NCI-H1417 treated with DMSO at 0.1 percent for 48 hours (cell line): ENCODE measurements at places on chromosomes 4 and X.

DNA sequence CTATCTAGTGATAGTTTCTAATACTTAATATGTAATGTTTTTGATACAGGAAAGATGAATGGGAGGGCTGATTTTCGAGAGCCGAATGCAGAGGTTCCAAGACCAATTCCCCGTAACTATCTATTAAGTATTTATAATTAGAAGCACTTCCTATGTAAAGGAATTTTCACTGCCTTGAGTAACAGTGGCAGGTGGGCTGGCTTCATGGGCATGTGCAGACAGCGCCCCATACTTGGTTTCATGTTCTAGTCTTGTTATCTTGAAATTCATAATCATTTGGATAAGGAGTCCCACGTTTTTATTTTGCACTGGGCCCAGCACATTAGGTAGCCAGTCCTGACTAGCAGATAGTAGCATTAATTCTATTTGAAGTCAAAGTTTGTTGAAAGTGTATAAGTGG, 1.7 kb downstream of the OCIAD1 start:
- no peak for DNase-seq

DNA sequence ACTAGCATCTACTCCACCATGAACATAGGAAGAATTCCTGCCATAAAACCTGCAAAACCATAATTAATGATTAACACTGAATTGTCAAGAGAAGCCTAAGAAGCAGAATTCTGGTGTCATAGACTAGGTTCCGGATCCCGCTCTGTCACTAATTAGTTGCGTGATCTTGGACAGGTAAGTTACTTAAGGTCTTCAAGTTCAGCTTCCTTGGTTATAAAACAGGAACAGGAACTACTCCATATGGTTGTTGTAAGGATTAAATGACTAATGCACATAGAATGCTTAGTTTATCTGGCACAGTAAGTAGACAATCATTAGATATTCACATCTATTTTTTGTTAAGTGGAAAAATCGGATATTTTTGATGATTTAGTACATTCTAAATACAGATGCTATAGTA, 14.3 kb downstream of the G3BP2 start:
- DNase-seq: no peak

DNA sequence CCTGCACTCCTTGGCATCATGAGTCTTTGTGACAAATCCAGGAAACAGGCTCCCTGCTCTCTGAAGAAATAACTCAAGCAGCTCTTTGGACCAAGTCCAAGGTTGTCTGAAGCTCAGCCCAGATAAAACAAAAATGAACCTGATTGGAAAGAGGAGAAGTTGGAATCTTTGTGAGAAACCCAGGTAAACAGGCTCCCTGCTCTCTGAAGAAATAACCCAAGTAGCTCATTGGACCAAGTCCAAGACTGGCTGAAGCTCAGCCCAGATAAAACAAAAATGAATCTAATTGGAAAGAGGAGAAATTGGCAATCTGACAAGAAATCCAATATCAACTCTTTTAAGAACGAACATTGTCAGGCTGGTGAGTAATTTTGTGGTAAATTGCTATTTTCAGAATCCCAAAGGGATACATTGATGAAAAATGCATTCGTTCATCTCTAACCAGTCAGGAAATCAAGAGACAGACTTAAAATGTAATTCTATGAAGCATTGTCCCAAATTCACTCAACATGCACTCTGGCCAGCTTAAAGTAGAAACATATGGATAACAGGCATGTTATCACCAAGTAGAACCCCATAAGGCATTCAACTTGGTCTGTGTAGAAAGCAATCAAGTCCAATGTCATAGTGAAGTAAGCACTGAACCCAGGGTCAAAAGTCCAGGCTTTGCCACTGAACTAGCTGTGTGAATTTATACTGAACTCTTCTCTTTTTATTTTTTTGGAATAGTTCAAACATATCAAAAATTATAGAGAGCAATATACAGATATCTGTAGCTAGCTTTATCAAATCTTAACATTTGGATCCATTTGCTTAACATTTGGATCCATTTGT, 16.8 kb upstream of the NFXL1 start:
- no peak for DNase-seq

DNA sequence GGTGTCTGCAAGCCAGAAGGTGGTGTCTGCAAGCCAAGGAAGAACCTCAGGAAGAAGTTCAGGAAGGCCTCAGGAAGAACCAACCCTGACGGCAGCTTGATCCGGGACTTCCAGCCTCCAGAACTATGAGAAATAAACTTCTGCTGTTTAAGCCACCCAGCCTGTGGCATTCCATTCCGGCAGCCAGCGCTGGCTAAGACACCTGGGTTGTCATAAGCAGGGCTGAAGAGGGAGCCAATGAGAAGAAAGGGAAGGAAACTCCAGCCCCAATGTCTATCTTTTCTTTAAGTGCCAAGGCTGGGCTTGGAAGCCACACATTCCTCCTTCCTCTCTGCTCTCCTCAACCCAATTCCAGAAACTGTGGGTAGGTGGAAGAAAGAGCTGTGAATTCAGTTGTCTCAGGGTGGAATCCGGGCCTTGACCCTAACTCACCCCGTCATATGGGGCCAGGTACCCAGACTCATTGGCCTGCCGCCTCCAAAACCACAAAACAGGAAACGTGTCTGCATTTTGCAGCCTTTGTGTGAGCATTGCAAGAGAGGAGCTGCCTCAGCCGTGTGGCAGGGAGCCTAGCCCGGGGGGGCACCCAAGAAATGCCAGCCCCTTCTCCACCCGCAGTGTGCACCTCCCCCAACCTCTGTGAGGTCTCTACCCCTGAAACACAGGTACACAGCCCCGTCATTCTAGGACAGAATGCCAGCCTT, 26.8 kb downstream of the CRMP1 start:
- no peak for DNase-seq

DNA sequence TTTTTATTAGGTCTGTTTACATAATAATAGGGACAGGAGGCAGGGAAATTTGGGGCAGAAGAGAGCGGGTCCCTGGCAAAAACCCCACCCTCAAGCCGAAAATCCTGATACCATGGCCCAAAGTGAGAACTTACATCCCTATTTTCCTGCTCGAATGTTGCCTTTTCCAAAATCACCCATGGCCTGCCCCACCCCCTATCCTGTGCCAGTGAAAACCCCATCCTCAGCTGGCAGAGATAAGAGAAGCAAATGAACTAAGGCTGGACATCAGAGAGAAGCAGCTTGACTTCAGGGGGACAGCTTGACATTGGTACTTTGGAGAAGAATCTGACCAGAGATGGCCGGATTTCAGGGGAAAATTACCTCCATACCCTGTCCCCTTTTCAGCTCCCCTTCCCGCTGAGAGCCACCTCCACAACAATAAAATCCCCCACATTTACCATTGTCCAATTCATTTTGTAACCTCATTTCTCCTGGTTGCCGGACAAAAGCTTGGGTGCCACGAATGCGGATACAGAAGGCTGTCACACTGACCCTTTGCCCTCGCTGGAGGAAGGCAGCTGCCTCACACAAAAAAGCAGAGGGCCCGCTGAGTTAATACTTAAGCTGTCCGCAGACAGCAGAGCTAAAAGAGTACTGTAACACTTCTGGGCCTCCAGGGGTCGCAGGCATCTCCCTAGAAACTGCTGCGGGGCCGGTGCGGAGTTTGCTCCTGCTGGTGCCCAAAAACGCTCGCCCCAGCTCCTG, 196.2 kb downstream of the SNCA start:
- no peak for DNase-seq
